ENCODE measurements at places on chromosomes 2 and 18. TPM values are rescaled to one million over a fixed set of nuclear protein-coding genes. Genes with fewer than 3 reads are reported as not detected.

STEAP3 gene
- total RNA-seq: not detected

EGR4 gene
- 0.14 TPM for total RNA-seq

RUFY4 gene
- 0.44 TPM for total RNA-seq

ASXL3 gene
- not detected for total RNA-seq

NLRC4 gene
- not detected for total RNA-seq

DCDC2C gene
- total RNA-seq: not detected

NAT8 gene
- total RNA-seq: not detected

FBXO15 gene
- total RNA-seq: 1.0 TPM

ICA1L gene
- total RNA-seq: 2.1 TPM

REG3A gene
- total RNA-seq: not detected

MTLN gene
- total RNA-seq: 15.7 TPM

MEMO1 gene
- 32.7 TPM for total RNA-seq

FAM161A gene
- 0.56 TPM for total RNA-seq

CDCA7 gene
- 1.9 TPM for total RNA-seq

CCT4 gene
- 102 TPM for total RNA-seq

ADD2 gene
- total RNA-seq: 2.5 TPM

CD8A gene
- total RNA-seq: 502 TPM

DHRS9 gene
- not detected for total RNA-seq

SF3B6 gene
- total RNA-seq: 78.9 TPM

ZNF532 gene
- total RNA-seq: 3.7 TPM

Measured in CD8-positive, alpha-beta T cell (primary cell).